ENCODE measurements at places on chromosomes 2 and 18.

DNA sequence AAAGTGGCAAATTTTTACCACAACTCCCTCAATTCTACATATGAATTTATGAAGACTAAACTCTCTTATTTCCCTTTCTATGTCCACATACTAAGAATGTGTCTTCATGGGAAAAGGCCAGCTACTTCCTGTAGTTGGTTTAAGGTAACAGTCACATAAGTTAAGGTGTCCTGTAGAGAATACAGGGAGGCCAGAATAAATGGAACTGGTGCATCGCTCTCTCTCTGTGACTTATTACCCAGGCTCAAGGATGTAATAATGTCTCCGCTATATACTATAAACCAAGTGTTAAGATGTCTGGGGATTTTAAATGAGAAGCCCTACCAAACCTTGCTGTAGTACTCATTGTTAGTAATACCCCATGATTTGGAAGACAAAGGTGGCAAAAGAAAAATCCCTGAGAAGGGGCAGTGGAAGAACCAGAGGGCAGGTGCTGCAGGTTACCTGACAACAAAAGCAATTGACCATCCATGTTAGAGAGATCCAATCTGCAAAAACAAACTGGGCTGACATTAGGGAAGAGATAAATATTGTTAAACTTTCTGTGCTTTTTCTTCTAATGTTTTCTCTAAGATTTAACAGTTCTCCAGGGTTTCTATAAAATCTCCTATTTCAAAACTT lies 372.8 kb downstream of the TMX3 start:
- DNase-seq = no peak

DNA sequence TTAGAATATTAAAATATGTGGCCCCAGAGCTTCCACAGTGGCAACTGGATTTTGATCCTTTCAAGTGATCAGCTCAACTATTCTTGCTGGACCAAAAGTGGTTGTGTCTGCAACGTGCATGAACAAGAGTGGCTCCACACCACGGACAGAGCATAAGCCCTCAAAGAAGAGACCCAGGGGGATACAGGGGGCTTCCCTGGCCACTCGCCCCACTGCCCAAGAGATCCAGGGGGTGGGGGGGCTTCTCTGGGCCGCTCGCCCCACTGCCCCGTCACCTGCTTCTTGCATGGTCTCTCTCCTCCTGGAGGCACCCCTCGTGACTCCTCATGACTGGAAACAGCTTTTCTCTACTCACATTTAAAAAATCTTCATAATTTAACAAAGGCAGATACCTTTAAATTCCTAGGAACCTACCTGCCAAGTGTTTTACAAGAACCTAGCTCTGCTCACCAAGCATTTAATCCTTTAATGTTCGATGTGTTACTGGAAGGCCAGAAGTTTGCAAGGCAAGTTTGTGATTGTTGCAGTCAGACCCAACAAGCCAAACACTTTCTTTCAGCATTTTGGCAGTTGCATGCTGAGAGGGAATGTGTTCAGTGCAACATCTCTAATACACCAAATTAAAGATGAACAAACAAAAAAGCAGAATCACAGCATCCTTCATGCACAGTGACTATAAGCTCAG lies 174.3 kb downstream of the BCL2 start:
- no peak for DNase-seq

DNA sequence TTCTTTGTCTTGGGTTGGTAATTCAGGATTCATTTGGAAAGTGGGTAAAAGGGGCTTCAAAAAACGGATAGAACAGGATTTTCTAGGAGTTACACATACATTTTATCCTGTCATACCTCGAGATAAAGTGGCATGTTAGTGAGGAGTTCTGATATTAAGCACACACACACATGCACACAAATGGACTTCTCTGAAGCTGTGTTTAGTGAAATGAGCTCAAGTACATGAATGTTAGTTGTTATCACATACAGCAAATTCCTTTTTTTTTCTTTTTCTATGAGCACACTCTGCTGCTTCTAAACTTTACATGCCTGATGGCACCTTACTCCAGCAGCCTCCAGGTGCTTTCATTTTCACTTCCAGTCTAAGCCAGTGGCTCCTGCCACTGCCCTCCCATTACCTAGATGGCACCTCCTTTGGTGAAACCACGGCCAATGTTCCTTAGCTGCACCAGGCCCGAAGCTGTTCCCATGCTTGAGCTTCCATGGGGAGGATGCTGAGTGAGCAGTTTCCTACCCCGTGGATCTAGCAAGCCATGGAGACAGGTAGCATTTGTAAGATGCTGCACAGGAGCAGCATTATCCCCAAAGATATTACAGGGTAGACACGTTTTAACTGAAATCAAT lies 49.7 kb downstream of the STAT1 start:
- DNase-seq = no peak

DNA sequence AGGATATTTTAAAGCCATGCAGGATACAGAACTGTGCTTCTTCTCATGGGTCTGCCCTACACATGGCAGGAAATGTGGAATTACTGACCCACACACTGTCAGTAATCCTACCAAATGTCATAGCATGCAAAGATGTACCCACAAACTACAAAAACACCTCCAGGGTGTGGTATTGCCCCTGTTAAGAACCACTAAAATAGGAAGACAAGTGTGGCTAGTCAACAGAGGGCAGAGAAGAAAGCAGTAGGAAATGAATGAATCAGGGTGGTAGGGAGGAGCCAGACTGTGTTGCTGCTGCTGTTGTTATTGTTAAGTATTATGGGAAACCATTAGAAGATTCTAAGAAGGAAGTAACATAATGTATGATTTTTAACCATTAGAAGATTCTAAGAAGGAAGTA lies 556.7 kb upstream of the ACVR2A start:
- DNase-seq = no peak

DNA sequence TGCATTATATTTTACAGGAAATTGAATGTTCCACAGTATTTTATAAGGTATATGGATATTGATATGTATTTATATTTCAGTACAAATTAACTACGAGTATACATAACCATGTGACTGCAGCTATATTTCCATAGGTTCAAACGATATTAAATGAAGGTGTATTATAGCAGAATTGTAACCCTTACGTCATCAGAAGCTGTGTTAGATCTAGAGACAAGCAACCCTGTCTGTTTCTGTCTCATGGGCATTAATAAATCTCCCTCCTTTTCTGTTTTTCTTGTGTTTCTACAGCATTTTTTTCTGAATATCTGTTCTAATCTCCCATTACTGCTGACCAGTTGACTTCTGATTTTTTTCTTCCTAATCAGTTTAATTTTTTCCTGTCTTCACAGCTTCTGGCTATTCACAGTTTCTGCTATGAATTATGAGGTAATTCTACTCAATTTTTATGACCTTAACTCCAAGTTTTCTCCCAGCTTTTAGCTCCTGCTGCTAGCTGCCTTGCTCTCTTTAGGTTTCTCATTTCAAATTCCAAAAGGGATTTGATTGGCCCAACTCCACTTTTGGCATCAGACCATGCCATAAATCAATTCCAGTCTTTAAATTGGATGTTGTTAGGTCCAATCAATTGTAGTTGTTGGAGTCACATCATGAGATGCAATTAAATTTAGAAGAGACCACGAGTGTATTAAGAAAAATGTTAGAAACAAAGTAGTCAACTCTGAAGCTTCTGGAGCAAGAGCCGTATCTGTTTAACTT lies 277.5 kb upstream of the ZSWIM2 start:
- DNase-seq = no peak

DNA sequence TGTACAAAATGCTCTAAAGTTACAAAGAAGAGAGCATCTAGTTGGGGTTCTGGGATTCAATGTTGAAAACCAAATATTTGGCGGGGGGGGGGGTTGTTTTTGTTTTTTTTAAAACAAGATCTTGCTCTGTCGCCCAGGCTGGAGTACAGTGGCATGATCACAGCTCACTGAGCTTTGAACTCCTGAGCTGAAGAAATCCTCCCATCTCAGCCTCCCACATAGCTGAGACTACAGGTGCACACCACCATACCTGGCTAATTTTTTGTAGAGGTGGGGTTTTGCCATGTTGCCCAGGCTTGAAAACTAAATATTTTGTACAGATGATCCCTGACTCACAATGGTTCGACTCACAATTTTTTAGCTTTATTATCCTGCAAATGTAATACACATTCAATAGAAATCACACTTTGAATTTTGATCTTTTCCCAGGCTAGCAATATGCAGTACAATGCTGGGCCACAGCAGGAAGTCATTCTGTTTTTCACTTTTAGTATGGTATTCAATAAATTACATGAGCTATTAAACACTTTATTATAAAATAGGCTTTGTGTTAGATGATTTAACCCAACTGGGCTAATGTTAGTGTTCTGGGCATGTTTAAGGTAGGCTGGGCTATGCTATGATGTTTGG lies 7.6 kb downstream of the BARD1 start:
- DNase-seq = no peak

- DNase-seq = no peak
These were observed 5.6 kb upstream of the DIS3L2 start for GRCh38 chr2:231955758-231956472.

- no peak for DNase-seq
These were observed 94.4 kb downstream of the STPG4 start for GRCh38 chr2:47060652-47061170.

DNA sequence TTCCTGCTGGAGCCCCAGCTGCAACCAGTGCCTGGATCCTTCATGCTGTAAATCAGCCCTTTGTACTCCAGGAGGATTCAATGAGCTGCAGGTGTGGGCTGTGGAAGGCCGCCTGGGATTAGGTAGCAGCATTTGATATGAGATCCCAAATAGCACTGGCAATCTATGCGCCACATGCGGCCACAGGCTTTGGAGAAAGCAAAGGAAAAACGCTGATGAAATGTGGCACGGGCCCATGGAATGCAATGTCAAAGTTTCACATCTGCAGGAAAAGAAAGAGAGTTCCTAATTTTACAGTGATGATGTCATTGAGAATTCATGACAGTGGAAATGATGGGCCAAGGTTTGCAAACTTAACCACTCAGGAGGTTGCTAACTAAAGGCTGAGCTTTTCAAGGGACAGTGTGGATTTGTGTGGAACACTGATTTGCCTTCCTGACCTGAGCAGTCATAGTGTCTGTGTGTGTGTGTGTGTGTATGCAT lies 216.4 kb upstream of the OSR1 start:
- DNase-seq = peak; percentile 75

DNA sequence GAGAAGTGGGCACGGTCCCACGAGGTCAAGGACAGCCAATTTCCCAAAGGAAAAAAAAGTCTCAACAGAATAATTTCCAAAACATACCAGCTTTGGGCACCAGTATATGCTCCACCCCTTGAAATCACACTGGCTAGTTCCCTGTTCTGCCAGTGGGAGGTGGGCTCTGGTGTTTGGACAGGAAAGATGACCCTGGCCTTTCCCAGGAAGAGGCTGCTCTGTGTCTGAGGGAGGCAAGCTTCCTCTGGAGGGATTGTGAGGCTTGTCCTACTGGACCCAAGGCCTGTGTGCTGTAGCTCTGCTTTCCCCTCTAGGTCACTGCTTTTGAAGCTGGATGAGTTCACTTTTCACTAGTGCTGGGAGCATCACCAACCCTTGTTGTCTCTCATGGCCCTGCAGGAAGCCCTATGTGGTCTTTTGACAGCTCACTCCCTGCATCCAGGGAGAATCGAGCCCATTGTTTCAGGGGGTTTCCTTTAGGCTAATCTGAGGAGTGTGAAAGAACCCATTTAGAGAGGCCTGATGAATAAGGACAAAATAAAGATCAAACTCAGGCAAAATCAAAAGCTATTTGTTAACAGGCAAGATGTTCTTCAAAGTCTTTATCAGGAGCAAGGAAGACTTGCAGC lies 36.3 kb downstream of the CXCR4 start:
- no peak for DNase-seq

- no peak for DNase-seq
These were observed 166.2 kb downstream of the CDCA7 start for GRCh38 chr2:173520918-173521317.

GRCh38 chr2:225932811-225933413 lies 533.4 kb downstream of the NYAP2 start:
- DNase-seq = peak; percentile 33

DNA sequence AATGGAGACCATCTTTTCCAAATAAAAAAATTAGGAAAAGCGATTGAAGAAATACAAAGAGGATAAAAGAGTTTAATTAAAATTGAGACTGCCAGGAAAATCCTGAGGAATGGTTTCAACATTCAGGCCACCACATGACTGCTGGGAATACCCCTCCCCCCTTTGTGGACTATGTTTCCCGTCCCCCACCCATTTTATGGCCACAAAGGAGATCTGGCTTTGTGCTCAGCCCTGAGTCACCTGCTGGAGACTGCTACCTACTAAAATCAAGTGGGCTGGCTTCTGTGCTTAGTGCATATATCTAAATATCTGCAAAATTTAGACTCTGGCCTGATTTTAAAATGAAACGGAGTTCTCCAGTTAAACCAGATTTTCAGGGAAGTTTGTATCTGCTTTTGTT lies 10.1 kb downstream of the RND3 start:
- peak; percentile 55 for DNase-seq

DNA sequence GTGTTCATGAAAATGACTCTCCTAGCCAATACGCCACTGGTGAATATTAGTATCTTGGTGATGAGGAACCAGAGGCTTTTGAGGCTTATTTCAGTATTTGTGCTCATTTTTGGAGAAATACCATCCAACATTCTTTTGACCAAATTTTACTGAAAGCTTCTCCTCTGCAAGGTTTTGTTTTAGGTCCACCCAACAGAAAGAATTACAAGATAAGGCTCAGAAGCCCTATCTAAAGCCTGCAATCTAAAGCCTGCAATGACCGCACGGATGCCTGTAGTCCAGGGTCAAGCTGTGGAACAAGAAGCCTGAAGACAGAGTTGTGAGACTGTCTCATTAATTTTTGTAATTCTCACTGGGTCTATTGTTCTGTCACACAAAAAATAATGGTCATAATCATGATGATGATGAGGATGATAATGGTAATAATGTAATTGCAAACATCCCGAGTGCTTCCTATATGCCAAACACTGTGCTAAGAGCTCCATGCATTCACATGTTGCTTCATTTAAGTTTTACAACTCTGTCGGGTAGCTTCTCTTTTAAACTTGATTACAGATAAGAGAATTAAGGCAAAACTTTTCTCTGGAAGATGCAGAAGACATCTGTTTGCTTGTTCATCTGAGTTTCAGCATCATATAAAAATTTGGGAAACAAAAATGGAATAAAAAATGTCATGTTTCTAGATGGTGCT lies 33.2 kb upstream of the NCOA1 start:
- no peak for DNase-seq

GRCh38 chr2:97703741-97704140 lies 9.6 kb upstream of the ZAP70 start:
- DNase-seq = no peak

- peak; percentile 74 for DNase-seq
These were observed 52.3 kb downstream of the RAB10 start for GRCh38 chr2:26086155-26086637.

DNA sequence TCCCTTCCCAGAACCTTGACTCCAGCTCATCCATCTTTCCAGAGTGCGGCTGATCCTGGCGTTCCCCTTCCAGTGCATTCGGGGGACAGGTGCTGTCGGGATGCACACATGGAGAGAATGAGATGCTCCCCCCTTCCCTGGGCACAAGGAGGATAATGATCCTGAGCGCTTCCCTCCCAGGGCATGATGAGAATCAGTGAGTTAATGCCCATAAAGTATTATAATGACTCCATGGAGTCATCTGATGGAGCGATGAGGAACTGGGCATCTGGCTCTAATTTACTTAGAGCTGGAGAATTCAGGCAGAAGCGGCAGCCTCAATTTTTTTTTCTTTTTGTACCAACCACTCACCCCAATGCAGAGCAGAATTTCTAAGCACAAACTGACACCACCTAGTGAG lies 79.6 kb upstream of the SKOR2 start:
- DNase-seq = no peak

GRCh38 chr2:236565212-236565611 lies 4.4 kb upstream of the ACKR3 start:
- no peak for DNase-seq
